ENCODE measurements at places on chromosomes 3 and 15.
A peak's percentile ranks its signal among the peaks of the same experiment; 100 is the strongest.

- DNase-seq = no peak
These were observed 49.1 kb downstream of the CA12 start for GRCh38 chr15:63332367-63333124.

- DNase-seq = no peak
These were observed 33.2 kb upstream of the IQSEC1 start for GRCh38 chr3:13106308-13107001.

- no peak for DNase-seq
These were observed 26.8 kb downstream of the NFKBIZ start for GRCh38 chr3:101876142-101876541.

DNA sequence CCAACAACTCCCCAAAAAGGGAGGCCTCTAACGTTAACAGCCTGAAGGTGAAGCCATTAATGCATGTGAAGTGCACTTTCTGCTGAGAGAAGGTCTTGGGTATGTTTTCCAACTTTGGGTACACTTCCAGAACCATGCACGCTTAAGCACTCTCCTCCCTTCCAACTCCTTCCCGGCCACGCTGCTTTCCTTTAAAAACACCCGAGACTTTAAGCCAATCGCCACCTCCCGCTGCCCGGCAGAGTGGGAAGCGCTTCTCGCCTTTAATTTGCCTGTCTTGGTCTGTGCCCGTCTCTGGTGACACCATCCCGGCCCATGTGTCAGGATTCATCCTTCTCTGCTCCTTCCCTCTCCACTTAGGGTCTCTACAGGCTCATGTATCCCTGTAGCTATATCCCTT, 35.3 kb downstream of the ITGB5 start:
- DNase-seq = peak; percentile 54

All from ascending aorta (tissue), 2 donors.